Left ventricle myocardium inferior (tissue), 1 donor: ENCODE measurements at places on chromosomes 4 and X.

DNA sequence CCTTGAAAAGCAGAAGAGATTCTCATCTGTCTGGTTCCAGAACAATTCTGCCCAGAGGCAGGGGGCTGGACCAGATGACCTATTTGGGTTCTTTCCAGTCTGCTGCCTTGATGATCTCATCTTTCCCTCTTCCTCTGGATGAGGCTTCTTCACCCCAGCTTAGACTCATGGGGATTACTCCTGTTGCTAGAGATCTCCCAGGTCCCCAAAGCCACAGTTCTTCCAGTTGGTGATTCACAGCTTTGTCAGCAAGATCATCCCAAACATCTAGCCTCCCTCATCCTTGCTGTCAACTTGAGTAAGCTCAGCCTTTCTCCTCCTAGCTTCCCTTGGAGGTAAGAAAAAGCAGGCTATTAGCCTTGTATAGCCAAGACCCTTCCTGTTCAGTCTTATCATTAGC, 64.2 kb upstream of the PJA1 start:
- no peak for DNase-seq
- no peaks in the 10 kb centered on the region for H3K36me3 ChIP-seq
- H3K4me3 ChIP-seq, result no peak overlapping the region

DNA sequence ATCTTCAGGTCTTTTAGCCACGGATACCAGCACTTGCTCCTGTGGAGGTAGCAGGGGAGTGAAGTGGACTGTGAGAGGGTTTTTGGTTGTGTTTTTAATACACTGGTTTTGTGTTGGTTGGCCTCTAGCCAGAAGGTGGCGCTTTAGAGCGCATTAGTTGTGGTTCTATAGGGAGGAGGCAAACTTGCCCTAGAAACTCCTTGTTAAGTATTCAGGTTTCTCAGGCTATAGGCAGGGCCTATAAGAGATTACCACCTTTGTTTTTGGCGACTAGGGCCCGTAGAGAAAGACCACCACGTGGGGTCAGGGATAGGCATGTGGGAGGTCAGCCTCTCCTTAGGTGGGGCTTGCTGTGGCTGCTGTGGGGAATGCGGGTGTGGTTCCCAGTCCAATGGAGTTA, 221.6 kb upstream of the SPANXN4 start:
- no peak overlapping the region for H3K4me3 ChIP-seq
- H3K27ac ChIP-seq, result no peak overlapping the region
- no peak for DNase-seq
- no peaks in the 10 kb centered on the region for H3K4me1 ChIP-seq
- no peaks in the 10 kb centered on the region for H3K36me3 ChIP-seq

DNA sequence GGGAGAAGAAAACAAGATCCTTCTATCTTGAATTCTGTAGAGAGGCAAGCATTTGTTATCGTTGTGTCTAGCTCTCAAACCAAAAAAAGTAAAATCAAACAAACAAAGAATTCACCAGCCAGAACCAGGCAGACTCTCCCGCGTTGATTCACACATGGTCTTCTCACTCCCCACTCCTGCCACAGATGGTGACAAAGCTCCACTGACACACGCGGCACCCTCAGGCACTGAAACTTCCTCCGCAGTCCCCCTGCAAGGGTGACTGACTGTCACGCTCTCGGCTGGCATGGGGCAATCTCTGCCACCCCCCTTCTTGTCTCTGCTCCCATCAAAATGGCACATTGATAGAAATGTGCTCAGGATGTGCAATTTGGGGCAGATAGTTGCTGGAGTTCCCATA, 304.9 kb downstream of the DHX15 start:
- no peaks in the 10 kb centered on the region for H3K27me3 ChIP-seq
- H3K27ac ChIP-seq, result peak overlapping the region; percentile 36
- H3K4me1 ChIP-seq, result peaks cover 5% of the 10 kb centered on the region
- DNase-seq, result no peak
- no peaks in the 10 kb centered on the region for H3K36me3 ChIP-seq

DNA sequence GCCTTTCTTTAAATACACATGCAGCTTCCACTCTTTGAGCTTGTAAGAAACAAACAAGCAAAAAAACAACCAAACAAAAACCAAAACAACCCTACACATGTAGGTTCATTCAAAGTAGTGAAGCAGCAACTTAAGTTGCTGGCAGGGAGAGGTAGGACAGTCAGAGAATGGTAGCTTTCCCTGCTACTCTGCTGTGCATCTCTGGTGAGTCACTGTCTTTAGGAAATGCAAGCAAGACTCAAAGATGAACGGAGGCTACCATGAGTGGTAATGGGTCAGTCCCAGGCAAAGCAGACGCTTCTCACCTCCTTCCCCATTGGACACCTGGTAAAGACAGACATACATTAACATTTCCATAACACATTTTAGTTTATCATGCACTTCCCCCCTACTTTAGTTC, 43.2 kb downstream of the PGRMC2 start:
- no peaks in the 10 kb centered on the region for H3K4me1 ChIP-seq
- no peaks in the 10 kb centered on the region for H3K36me3 ChIP-seq
- no peak for DNase-seq

- H3K4me3 ChIP-seq, result no peak overlapping the region
- no peaks in the 10 kb centered on the region for H3K36me3 ChIP-seq
- no peak for DNase-seq
- H3K27me3 ChIP-seq, result no peaks in the 10 kb centered on the region
- no peak overlapping the region for H3K27ac ChIP-seq
Measured at GRCh38 chr4:136643416-136643815, 888.9 kb downstream of the PCDH18 start.

DNA sequence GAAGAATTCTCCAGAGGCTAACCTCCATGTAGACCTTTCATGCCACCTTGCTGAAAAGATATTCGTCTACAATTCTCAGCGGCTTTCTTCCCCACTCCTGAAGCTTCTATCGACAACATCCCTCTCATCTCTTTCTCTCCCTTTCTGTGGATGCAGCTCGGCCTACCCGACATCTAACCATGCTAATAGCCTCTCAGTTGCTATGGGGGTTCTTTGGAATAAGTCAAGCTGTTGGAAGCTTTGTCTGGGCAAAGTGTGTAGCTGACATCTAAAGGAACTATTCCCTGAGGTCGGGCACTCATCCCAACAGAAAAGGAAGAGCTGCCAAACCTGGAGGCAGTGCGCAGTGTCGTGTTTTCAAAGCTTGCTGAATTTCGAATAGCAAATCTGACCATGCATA, 192.1 kb downstream of the RBMX2 start:
- no peaks in the 10 kb centered on the region for H3K27me3 ChIP-seq
- H3K4me3 ChIP-seq, result no peak overlapping the region
- no peaks in the 10 kb centered on the region for H3K4me1 ChIP-seq
- no peak for DNase-seq
- no peak overlapping the region for H3K27ac ChIP-seq

- H3K27me3 ChIP-seq, result no peaks in the 10 kb centered on the region
- peaks cover 34% of the 10 kb centered on the region for H3K4me1 ChIP-seq
- no peak for DNase-seq
- peak overlapping the region; percentile 4 for H3K27ac ChIP-seq
- no peaks in the 10 kb centered on the region for H3K36me3 ChIP-seq
Measured at GRCh38 chr4:15402146-15402545, 25.7 kb upstream of the C1QTNF7 start.

- H3K36me3 ChIP-seq, result no peaks in the 10 kb centered on the region
- DNase-seq, result no peak
- H3K27me3 ChIP-seq, result no peaks in the 10 kb centered on the region
Measured at GRCh38 chr4:67229148-67229547, 316.2 kb downstream of the CENPC start.

- no peak overlapping the region for H3K4me3 ChIP-seq
- H3K4me1 ChIP-seq, result no peaks in the 10 kb centered on the region
- H3K27me3 ChIP-seq, result no peaks in the 10 kb centered on the region
Measured at GRCh38 chr4:67721315-67721769, 20.4 kb upstream of the UBA6 start.

DNA sequence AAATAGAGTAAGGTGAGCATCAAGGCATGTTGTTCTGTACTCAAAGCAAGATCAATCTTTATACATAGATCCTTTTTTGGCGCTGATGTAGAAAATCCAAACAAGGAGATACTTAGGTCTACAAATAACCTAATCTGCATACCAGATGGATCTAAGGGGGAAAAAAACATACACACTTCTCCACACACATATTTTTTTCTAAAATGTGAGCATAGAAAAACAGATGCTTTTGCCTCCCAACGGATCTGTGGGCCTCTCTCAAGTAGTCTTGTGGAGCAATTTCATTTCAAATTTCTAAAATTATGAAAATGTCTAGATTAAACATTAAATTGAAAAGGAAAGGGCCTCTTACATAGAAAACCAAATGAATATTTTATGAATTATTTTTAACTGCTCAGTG, 166.1 kb downstream of the GRIA3 start:
- no peak overlapping the region for H3K4me3 ChIP-seq
- no peak for DNase-seq
- no peaks in the 10 kb centered on the region for H3K27me3 ChIP-seq
- H3K4me1 ChIP-seq, result no peaks in the 10 kb centered on the region

DNA sequence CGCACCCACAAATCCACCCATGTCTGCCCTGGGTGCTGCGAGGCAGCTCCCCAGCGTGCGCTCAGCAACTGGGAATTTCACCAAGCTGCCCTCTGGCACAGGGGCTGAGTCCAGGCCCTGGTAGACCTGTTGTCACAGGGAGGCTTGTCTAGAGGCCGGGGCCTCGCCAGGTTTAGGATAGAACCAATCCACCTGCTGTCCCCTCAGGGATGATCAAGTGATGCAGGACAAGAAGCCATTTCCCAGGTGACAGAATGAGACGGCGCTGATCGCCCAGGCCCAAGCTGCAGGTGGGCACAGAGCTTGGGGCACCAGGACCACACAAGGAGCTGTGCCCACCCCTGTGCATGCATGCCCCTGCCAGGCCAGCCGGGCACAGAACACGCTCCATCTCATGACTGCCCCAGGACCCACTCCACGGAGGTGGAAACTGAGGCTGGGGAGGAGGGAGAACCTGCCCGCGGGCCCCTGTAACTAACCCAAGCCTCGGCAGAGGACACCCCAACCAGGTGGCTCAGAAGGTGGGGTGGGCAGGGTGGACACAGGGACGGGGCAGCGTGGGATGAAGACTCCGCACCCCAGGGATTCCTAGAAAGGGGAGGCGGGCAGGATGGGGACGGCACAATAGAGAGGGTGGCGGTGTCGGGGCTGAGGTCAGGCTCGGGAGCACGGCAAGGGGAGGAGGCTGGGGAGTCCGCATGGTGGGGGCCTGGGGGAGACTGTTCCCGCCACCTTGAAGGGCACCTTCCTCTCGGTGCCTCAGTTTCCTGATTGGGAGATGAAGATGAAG, 78.0 kb downstream of the ZFYVE28 start:
- DNase-seq, result no peak
- H3K4me1 ChIP-seq, result no peaks in the 10 kb centered on the region
- no peaks in the 10 kb centered on the region for H3K27me3 ChIP-seq
- no peak overlapping the region for H3K27ac ChIP-seq
- H3K4me3 ChIP-seq, result no peak overlapping the region

- no peaks in the 10 kb centered on the region for H3K4me1 ChIP-seq
- H3K27me3 ChIP-seq, result no peaks in the 10 kb centered on the region
- no peak for DNase-seq
- H3K27ac ChIP-seq, result no peak overlapping the region
- H3K4me3 ChIP-seq, result no peak overlapping the region
Measured at GRCh38 chr4:110753466-110753865, 130.6 kb upstream of the PITX2 start.

DNA sequence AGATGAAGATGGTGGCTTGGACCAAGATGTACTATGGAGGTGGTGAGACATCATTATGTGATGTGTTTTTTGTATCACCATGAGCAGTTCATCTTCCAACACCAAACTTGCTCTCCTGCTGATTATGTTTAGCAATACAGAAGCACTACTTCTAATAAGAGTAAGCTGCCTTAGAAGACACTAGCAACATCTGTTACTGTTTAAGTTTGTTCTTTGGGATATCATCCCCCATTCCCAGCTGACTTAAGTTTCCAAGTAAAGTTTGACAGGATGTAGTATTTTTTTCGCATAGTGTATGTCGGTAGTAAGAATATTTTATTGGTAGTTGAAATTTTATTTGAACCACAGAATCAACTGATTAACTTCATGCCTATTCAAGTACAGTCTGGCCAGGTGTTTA, 123.5 kb upstream of the BMPR1B start:
- peaks cover 56% of the 10 kb centered on the region for H3K4me1 ChIP-seq
- no peak for DNase-seq
- H3K27me3 ChIP-seq, result no peaks in the 10 kb centered on the region
- H3K27ac ChIP-seq, result no peak overlapping the region
- H3K4me3 ChIP-seq, result no peak overlapping the region

DNA sequence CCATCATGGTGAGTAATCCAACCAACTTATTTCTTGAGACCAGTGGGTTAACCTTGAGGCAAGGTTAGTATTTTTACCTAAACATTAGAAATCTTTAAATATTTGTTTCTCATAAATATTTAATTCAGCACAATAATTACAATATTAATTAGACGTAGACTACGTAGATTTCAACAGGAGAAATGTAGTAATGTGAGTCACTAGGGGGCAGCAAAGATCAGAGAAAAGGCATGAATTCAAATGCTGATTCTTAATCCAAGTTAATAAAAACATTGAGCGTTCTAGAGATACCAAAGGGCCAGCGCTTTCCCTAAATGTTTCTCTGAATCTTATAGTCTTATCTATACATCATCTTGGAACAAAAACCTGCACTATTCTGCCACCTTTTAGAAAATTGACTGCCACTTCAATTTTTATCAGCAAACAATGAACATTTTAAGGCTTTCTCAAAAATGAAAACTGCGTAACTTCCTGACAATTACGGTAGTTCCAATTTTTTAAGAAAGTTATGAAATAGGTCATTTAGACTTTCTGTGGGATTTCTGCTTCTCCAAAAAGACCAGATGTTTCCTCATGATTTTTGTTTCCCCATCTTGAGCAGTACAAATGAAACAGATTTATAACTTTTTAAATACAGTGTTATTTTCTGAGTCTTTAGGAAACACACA, 180.7 kb downstream of the GASK1B start:
- peak overlapping the region; percentile 77 for H3K27ac ChIP-seq
- no peaks in the 10 kb centered on the region for H3K36me3 ChIP-seq
- peak overlapping the region; percentile 57 for H3K4me3 ChIP-seq
- no peaks in the 10 kb centered on the region for H3K27me3 ChIP-seq
- no peak for DNase-seq
- peaks cover 31% of the 10 kb centered on the region for H3K4me1 ChIP-seq

GRCh38 chrX:119374736-119375135, 24.4 kb upstream of the SLC25A43 start:
- no peaks in the 10 kb centered on the region for H3K4me1 ChIP-seq
- no peaks in the 10 kb centered on the region for H3K27me3 ChIP-seq
- H3K4me3 ChIP-seq, result no peak overlapping the region
- H3K27ac ChIP-seq, result no peak overlapping the region
- DNase-seq, result no peak
- no peaks in the 10 kb centered on the region for H3K36me3 ChIP-seq
